Left colon (tissue), 2 donors: ENCODE measurements at places on chromosomes 3 and 15. TPM values are rescaled to one million over a fixed set of nuclear protein-coding genes. Genes with fewer than 3 reads are reported as not detected.

GRCh38 chr3:38579551-38580449 lies 69.7 kb downstream of the SCN5A start:
- DNase-seq = no peak

DNA sequence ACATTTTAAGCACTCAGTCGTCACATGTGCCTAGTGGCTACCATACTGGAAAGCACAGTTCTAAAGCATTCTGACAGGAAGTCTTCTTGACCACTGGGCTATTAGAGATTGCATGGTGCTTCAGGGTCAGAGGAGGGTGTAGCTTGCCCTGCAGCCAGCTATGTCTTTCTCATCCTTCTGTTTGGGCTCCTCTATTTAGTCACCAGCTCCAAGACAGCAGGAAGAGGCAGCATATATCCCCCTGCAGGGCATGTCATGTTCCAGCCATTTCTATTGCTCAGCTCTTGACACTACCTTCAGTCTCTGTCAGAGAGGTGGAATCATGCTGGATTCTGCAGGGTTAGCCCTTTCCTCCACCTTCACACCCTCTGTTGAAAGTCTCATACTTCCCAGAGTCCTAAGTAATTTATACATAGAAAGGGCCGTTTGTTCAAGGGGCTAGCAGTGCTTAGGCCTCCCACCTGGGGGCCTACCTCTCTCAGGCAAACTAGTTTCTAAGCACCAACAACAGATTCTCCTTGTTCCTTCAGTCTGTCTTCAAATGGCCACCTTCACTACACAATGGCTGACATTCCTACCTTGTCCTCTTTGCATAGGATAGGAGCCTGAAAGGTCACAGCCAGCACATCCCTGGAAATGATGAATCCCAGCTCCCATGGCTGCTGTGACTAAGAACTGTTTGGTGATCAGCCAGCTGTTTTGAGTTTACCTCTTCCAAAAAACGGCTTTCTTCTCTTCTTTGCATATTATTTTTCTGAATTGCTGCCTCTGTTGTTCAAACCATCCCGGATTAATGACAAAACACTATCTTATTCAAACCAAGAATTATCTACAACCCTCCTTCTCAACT lies 115.7 kb upstream of the BFSP2 start:
- no peak for DNase-seq

GRCh38 chr3:142934128-142934886 lies 29.2 kb downstream of the PAQR9 start:
- DNase-seq = no peak

DNA sequence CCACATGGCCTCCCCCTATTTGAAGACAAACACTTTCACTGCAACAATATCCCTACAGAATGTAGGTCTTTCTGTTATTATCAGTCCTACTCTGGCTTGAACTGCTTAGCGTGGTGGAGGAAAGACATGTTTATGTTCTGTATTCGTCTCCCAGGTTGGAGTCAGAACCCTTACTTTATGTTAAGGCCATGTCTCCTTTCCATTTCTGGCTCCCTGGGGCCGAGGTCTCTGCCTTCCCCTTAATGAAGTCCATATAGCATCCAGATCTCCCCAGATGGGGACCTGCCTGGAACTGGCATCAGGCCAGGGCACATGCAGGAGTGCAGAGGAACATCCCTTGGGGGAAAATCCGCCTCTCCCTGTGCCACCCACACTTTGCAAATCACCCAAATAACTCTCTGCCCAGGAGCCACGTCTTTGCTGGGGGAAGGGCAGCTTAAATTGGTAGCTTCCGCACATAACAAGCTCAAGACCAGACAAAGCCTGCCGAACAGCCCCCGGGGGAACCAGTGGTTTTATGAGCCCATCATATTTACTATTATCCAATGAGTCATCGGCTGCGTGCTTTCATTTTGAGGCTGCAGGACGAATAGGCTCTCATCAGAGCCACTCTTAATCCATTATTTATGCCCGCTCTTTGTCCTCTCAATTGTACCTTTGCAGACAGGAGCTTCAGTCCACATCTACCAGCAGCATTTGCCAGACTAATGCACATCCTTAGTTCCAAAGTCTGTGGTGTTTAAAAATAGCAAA lies 237.0 kb downstream of the UACA start:
- DNase-seq = peak; percentile 44

- peak; percentile 26 for DNase-seq
Measured at GRCh38 chr3:58665405-58665804, 1.2 kb downstream of the FAM3D start.

DNA sequence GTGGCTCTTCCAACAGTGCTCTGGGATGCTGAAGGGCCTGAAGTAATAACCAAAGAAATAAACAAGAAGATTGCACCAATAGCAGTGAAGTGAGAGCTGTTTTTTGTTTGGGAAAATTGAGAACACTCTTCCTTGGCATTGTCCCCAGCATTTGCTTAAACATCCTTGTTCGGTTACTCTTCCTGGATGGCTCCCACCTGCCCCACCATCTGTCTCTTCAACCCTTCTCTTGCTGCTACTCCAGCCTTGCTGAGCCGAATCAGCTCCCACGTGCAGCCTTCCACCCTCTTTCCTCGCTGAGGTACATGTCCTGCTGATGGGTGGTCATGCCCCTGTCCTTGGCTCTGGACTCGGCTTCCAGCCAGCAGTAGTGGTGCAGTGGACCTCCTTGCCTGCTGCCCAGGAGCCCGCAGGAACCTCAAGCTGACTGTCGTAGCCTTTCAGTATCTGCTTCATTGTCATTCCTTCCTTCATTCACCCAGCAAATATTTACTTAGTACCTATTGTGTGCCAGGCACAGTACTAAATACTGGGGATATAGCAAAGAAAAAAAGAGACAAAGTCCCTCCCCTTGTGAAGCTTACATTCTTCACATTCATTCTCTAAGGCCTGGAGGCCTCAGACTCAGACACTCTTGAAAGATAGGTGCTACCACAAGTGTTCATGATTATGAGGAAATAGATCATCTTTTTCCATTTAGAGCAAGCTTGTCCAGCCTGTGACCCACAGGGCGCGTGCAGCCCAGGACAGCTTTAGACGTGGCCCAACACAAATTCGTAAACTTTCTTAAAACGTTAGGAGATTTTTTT lies 17.1 kb upstream of the VILL start:
- no peak for DNase-seq

DNA sequence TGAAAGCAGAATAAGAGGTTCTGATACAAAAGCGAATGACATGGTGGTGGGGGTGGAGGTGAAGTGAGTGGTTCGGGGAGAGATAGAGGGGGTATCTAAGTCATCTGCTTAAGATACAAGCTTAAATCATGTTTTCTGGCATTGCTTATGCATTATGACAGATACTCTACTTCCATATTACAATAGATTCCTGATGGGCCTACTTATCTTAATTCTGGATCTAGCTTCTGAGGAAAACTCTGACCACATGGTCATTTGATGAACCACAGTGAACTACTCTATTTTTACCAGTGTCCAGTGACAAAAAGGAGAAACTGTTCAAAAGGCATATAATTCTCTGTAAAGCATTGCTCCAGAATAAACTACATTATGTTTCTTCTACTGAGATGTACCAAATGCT lies 673.7 kb upstream of the CCDC54 start:
- DNase-seq = no peak

- DNase-seq = no peak
Measured at GRCh38 chr3:151305775-151306151, 10.9 kb downstream of the GPR87 start.

GRCh38 chr3:88030210-88030609 lies 28.6 kb downstream of the CGGBP1 start:
- no peak for DNase-seq

The GOLGA8H gene
- not detected for total RNA-seq

The RTP3 gene
- not detected for total RNA-seq

The GOLGA8J gene
- total RNA-seq = not detected
